Dermis microvascular lymphatic vessel endothelial cell (primary cell): ENCODE measurements at places on chromosomes 1 and 21. TPM values are rescaled to one million over a fixed set of nuclear protein-coding genes. Genes with fewer than 3 reads are reported as not detected.

DNA sequence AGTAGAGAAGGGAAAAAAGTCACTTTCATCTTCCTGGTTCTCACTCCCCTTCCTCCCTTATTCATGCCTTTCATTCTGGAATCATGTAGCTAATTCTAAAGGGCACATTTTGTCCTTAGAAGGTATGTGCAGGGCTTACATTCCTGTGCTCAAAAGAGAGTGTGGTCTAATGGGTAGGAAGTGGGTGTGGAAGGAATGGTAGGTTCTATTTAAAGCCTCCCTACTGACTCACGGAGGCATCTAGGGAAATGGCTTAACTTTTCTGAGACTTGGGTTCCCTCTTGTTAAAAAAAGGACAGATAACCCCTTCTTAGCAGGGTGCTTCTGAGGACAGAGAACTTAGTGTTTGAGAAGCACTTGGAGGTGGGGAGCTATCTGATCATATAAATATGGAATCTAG, 249.3 kb upstream of the DUSP10 start:
- DNase-seq: no peak

GRCh38 chr21:38333301-38334272, 76.8 kb downstream of the KCNJ15 start:
- DNase-seq: no peak

KLHDC8A gene
- total RNA-seq: 0.13 TPM in 1 of 2 replicates, not detected in the other

DNA sequence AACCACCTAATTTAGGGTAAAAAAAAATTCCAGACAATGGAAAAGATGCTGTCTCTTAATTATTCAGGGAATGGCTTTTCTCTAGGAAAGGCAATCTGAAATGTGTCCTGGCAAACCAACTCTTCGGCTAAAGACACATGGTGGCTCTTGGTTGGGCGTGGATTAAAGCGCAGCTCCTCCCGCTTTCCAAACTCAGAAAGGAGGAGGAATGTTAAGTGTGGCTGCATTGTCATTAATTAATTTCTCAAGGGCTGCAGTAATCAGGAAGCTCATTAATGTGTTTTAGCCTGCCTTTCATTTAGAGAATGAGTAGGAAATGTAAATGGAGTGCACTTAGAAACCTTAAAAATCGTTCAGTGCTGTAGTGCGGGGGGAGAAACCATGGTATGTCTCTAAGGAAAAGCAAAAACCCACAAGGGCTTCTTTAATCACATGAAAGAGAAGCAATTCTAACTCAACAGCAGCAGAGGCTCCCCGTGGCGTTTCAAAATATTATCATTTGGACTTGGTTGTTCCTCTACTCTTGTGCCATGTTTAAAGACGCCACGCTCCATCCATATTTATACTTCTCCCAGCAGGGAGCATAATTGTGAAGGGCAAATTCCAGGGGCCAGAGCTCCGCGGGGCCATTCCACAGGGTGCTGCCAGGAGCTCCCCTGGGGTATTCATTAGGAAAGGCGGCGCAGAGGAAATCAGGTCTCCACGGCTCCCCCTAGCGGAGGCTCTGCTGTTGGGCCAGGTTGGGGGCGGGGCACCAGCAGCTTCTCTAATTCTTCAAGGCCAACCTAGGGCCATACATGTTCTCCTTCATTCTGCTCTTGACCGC, 91.9 kb upstream of the SSX2IP start:
- DNase-seq: peak; percentile 11

DNA sequence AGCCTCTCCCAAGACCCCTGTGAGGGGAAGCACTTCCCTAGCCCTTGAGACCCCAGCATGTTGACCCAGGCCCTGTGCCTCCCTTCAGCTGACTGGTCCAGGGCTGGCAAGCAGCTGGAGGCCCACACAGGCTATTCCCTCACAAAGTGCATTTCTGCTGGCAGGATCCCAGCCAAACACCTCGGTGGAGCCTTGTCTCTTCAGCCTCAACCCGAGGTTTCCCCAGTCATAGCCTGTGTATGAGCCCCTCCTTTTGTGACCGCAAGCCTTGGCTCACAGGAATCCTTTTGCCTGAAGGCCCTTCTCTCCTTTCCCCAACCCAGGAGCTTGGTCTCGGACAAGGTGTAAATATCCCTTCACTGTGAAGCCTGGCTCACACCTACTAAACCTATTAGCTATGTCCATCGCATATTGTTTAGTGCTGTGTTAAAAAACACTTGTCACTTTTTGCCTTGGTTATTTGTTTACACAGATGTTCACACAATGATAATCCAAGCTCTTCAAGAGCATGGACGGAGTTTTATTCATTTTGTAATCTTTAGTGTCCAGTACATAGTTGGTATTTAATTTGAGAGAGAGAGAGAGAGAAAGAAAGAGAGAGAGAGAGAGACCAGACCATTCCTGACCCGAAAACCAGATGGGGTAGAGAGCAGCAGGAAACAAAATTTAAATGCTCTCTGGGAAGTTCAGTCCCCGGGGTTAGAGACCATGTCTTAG, 8.5 kb upstream of the CD247 start:
- DNase-seq: no peak

DNA sequence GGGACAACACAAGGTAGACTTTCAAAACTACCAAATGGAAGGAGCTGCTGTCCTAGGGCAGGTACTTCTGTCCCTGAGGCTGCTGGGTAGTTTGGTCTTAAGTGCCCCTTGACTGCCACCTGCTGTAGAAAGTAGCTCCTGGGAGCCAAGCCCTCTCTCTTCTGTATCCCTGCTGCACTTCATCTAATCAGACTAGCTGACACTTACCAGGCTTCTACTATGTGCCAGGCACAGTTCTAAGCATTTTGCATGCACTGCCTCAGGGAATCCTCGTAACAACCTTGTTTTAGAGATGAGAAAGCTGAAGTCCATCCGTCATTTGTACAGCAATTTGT, 15.9 kb upstream of the SRSF4 start:
- DNase-seq: peak; percentile 9

DNA sequence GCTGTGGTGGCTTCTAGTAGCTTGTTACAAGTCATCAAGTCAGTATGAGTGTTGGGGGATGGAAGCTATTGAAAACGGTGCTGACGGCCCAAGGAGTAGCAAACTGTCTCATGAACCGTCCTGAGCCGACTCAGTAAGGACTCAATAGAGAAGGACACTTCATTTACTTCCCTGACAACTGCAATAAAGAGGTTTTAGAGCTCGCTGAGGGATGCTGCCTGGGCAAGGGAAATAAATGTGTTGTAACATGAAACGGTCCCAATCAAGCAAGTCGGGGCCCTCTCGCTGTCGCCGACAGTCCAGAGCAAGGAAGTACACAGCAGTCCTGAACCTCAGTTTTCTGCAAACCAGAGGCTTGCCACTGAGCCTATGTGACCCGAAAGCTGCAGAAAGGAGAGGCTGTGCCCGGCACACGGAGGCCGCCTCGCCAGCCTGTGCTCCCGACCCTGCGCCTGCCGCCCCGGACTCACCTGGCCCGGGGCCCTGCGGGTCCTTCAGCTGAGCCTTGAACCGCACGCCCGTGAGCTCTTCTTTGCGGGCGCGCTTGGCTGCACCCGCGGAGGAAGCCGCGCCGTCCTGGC, 423 bp downstream of the URB1 start:
- DNase-seq: peak; percentile 33

DNA sequence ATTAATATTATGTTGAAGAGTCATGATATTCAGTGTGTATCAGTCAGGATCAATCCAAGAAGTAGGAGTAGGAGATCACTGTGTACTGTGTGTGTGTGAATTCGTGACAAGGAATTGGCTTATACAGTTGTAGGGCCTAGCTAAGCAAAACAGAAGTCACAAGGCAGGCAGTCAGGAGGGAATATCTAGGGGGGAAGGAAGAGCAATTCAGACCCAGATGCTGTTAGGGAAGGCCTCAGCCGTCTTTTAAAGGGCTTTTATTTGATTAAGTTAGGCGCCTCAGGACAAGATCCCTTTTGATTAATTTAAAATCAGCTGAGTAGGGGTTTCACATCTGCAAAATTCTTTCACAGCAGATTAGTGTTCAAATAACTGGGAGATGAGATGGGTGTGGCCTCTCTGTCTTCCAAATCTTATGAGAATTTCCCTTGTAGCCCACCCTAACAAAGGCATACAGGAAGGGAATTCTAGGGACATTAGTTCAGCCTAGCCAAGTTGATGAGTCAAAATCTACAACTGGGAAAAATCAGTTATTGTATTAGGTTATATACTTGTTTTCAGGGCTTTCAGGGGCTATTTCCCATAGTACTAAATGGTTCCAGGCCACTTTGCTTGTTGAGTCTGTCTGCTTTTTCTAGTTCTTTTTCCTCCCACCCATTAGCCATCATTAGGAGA, 47.4 kb downstream of the ALG6 start:
- no peak for DNase-seq

DNA sequence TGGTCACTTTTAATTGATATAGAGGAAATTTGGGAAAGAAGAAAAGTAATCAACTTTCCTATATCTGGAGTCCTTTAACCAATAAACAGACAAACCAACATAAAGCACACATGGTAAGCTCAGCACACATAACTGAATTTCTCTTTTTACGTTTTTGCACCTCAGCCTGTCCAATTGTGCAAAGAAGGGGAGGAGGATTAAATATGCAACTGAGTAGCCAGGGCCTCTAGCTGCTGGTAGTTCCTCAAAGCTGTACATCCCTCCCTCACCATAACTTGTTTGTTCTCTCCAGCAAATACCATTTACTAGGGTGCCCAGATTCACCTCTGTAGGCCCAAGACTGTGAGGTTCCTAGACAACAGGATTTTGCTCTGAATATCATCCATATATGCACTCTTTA, 25.4 kb downstream of the ST6GALNAC5 start:
- DNase-seq: no peak

PERM1 gene
- total RNA-seq: not detected in 2 replicates

DNA sequence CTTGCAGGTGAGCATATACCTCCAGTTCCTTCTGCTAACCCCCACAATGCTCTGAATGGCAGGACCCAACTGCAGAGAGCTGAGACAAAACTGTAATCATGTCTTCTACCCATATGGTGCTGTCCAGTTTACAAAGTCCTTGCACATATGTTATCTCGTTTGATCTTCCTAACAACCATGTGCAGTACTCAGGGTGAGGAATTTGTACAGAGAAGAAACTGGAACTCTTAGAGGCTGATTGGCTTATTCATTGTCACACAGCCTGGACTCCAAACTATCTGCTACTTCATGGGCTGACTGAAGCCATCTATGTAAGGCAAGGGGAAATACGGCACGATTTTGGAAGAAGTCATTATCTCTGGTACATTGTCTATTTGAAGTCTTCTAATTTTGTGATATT, 191.1 kb downstream of the TNR start:
- no peak for DNase-seq

ELAPOR1 gene
- 0.13 and 0.26 TPM in 2 replicates for total RNA-seq

TNFRSF9 gene
- 0.13 TPM in 2 replicates for total RNA-seq

LCE1D gene
- not detected in 2 replicates for total RNA-seq

DNA sequence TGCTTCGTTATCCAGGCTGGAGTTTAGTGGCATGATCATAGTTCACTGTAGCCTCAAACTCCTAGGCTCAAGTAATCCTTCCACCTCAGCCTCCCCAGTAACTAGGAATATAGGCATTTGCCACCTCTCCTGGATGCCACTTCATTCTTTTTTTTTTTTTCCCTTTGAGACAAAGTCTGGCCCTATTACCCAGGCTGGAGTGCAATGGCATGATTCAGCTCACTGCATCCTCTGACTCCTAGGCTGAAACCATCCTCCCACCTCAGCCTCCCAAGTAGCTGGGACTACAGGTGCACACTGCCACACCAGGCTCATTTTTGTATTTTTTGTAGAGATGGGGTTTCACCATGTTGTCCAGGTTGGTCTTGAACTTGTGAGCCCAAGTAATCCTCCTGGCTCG, 19.3 kb downstream of the OSBPL9 start:
- no peak for DNase-seq

GRCh38 chr1:44222397-44223186, 9.3 kb downstream of the DMAP1 start:
- DNase-seq: no peak

- no peak for DNase-seq
Observed at GRCh38 chr1:193438312-193438711, 251.9 kb upstream of the B3GALT2 start.

DNA sequence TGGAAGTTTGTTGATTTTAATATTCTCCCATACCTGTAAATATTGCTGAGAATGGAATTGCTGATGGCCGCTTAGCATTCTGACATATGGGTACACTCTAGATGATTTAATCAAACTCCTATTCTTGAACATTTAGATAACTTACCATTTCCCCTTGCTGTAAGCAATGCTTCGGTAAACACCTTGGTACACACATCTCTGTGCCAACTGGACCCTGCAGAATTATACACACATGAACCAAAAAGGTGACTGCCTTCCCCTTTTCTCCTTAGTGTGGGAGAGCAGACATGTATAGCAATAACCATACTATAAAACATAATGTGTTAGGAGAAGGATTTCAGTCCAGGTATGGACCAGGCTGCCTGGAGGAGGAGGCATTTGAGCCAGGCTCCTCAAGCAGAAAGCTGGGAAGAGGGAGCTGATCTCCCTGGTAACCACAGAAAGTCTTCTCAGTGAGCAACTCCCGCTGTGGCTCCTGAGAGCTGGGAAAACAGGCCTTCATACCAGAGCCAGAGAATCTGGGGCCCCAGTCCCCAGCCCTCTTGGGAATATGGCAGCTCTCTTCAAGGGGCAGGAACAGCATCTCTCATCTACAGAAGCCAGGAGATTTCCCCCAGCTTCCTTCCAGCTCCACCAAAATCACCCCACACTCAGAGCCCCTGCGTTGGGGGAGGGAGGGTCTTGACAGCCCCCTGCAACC, 33.9 kb upstream of the CSF1 start:
- no peak for DNase-seq

- no peak for DNase-seq
Observed at GRCh38 chr21:40850071-40850470, 3.1 kb upstream of the DSCAM start.

DNA sequence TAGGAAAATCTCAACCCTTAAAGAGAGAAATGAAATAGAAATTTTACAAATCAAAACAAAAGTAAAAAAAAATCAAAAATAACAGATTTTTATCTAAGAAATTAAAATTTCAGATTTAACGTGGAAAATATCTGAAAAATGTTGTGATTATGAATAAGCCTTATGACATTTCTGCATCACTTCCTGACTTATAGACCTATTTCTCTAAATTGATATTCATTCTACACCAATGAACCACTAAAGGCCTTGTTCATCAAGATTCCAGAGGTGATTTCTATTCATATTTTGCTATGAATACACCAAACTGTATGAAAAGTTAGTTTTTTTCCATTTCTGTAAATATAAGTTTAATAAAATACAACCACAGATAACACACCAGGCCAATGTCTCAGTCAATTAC, 261.5 kb downstream of the SMYD3 start:
- DNase-seq: no peak

NCSTN gene
- 50.7 and 80.0 TPM in 2 replicates for total RNA-seq

- no peak for DNase-seq
Observed at GRCh38 chr1:27153549-27153886, 1.4 kb downstream of the SLC9A1 start.
